ENCODE measurements at places on chromosomes 3 and 15.

DNA sequence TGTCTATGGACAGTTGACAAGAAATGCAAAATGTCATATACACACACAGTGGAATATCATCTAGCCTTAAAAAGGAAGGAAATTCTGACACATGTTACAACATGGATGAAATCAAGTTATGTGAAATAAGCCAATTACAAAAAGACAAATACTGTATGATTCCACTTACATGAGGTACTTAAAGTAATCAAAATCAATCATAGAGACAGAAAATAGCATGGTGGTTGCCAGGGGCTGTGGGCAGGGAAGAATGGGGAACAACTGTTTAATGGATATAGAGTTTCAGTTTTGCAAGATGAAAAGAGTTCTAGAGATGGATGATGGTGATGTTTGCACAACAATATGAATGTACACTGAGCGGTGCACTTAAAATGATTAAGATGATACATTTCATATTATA, 613.8 kb upstream of the ZNF385D start:
- no peak for DNase-seq

DNA sequence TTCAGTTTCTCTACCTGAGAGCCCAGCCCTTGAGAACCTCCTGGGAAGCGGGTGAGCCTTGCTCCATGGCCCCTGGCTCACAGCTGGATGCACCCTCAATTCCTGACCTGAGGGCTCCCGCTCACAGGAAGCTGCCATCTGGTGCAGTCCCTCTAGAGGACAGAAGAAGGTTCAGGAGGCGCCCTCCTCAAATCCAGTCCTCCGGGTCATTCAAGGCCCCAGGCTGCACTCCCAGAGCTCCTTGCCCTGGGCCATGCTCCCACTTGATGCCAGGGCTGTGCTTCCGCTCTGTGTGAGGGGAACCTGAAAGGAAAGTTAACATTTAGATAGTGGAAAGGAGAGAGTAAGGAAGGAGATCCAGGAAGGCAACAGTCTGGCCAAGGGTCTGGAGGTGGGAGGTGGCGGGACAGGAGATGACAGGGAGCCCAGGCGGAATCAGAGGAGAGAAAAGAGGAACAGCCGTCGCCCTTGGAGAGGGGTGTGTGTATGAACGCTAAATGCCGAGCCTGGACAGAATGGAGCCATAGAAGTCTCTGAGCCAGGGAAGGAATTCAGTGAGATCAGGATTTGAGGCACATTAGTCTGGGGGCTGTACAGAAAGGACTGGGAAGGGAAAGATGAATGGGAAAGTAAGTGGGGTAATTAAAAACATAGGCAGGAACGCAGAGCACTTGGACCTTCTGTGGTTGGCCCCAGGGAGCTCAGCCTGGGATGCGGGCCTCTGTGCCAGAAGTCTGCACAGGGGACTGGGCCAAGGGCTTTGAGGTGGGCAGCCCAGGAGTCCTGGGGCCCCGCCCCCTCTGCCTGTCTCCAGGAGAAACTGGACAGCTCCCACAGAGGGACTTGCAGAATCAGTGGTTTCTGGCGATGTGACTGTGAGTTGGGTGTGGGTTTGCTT, 26.1 kb downstream of the TBC1D21 start:
- no peak for DNase-seq

GRCh38 chr3:49841806-49842205, 14.6 kb downstream of the TRAIP start:
- DNase-seq: no peak

GRCh38 chr3:171260899-171261298, 199.3 kb downstream of the TNIK start:
- DNase-seq: no peak

DNA sequence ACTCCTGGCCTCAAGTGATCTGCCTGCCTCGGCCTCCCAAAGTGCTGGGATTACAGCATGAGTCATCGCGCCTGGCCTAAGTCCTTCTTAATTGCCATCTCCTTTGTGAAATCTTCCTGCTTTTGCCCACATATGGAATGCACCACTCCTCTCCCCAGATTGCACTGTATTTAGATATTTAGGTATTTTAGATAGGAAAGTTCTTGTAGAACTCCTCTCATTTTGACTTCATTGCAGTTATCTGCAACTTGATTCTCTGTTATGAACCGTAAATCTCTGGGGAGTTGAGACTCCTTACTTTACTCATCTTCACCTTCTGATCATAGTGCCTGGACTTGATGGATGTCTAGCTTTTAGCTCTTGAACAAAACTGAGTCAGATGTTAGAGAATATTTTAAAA, 150.7 kb downstream of the AKAP13 start:
- no peak for DNase-seq

DNA sequence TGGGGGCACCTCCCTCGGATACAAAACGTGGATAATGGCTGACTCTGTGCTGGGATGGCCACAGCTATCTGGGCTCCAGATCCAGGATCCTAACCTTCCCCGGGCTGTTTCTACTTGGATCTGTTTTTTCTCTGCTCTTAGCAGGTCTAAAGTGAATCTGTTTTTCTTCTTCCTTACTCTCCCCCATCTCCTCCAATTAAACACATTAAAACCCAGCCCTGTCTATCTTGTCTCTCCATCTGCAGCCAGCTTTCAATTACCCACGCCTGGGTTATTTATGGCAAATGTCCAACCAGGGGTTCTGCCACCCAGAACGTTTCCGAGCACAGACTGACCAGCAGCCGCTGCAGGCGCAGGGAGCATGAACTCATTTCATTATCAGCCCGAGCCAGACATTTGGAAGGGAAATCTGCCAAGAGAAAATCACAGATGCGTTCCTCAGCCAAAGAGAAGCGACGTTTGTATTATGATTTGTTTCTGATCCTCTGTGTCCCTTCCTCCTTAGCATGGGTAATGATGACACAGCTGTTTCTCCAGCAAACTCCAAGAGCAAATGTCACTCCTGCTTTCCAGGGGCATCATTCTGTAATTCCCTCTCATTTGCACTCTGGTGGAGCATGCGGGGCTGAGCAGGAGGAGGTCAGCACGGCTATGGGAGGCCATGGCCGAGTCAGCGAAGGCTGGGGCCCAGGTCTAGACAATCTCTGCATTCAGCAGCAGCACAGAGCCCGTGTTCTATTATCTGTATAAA, 42.0 kb downstream of the UMPS start:
- DNase-seq: no peak

DNA sequence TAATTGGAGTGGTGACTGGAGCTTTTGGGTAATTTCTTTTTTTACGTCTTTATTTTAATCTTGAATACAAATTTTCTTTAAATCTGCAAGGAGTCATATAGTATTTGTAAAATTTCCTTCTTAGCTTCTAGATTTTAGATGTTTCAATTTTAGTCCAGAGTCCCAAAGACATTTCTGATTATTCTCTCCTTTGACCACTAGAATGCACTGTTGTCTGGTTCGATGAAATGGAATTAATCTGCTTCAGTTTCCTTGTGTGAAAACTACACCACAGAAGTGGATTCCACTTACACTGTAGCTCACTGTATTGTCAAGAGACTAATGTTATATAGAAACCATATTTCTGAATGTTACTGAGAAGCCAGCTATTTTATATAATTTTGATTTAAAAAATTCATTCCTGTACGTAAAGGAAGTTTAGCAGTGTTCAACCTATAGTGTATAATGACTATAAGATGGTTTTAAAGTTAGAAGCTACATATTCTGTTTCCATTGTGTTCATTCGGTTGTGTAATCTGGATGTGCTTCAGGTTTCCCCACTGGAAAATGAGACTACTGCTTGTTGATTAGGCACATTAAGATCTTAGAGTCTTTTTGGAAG, 6.1 kb downstream of the GRAMD1C start:
- no peak for DNase-seq

- no peak for DNase-seq
These were observed 144.7 kb upstream of the PEX5L start for GRCh38 chr3:180181387-180181786.

- peak; percentile 36 for DNase-seq
These were observed 583 bp upstream of the C3orf49 start for GRCh38 chr3:63818282-63819150.

DNA sequence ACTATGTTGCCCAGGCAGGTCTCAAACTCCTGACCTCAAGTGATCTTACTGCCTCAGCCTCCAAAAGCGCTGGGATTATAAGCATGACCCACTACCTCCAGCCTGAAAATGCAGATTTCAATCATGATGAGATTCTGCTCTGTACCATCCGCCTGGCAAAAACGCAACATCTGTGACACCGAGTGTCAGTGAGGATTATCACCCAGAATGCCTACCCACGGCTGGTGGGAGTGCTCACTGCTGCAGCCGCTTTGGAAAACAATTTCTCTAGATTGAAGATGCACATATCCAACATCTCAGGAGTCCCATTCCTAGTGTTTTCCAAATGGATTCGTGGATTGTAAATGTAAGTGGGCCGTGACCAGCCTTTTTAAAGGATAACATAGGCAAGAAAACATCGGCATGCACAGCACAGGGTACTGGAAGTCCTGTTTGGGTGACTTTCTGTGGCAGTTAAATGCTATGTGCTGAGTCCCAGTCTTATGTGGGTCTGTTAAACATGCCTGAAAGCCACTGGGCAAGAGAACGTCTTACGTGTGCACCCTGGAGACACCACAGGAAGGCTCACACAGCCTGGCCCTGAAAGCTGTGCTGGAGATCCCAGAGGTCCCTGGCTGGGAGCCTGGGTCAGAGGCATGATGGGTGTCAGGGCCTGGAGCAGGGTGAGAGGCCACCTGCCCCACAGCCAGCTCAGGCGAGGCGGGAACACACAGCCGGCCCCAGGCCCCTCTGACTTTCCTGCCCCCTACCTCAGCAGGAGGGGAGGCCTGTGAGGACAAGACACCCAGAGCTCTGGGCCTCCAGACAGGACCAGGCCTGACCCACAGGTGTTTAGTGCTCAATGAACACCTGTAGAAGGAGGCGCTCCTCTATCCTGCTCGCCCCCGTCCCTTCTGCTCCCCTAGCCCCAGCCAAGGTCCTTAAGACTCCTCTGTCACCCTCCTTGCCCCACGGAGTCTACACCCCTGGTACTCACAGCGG, 918 bp downstream of the PRSS50 start:
- DNase-seq: no peak

- no peak for DNase-seq
These were observed 605 bp downstream of the DCUN1D1 start for GRCh38 chr3:182979674-182980191.

DNA sequence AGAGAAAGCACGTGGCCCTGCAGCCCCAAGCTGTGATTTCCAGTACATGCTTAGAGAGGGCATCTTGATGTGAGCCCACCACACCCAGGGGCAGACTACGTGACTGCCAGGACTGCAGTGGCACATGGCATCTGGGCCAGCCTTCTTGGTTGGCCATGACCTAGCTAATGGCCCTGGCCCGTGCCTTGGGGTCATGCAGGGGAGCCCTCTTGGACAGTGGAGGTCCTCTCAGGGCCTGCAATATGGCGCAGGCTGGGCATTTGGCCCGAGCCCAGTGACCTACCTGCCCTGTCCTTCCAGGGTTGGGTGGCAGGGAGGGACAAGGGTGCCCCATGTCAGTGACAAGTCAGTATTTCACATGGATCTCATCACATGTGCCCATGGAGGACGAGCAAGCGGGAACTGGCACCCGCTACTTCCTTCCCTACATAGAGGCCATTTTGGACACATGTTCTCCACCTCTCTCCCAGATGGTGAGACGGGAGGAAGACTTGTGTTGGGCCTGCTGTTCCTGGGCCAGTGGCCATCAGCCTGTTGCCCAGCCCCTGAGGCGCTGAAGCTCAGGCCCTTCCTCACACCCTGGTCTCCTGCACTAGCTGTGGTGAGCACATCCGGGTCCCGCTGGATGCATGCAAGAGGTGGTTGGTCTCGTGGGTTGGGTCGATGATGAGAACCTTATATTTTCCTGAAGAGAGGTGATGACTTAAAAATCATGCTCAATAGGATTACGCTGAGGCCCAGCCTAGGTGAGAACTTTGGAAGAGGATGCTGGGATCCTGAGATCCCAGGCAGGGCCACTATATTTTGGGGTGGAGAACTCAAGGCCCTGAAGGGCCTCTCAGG, 195.6 kb downstream of the UBE3A start:
- no peak for DNase-seq

GRCh38 chr3:170454509-170454908, 35.8 kb downstream of the CLDN11 start:
- no peak for DNase-seq

DNA sequence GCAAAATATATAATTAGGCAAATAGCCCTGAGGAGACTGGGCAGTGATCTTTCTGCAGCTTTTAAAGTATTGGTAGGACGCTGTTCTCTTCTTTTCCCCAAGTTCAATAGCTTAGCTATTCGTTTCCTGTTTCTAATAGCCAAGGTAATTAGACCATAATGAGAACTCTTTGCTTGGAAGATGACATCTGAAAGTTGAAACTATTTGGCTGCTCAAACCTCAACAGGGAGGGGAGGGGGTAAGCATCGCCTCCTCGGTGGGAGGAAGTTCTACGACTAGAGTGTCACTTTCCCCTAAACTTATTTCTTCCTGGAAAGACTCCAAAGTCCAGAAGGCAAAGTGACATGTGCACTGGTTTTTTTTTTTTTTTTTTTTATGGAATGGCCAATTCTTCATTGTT, 22.8 kb upstream of the ALDH1A3 start:
- DNase-seq: no peak

DNA sequence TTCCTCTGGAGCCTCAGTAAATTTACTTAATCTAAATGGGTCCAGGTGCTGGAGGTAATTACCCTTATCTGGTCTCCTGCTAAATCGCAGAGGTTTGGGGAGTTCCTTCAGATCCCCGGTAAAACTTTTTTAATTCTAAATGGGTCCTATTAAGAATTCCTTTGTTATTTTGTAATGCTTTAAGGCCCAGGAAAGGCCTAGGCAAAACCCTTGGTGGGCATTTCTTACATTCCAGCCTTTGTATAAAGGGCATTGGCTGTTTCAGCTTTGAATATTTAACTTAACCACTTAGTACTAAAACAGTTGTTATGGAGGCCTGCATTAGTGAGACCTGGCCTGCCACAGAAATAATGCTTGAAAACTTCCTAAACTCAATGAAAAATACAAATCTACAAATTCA, 14.9 kb upstream of the ZNF662 start:
- DNase-seq: no peak

GRCh38 chr15:34861214-34861613, 65.9 kb upstream of the ACTC1 start:
- no peak for DNase-seq

GRCh38 chr3:18307529-18307928, 117.6 kb downstream of the SATB1 start:
- DNase-seq: no peak

- DNase-seq: no peak
These were observed 90.4 kb upstream of the SLC2A2 start for GRCh38 chr3:171116824-171117395.
